ENCODE measurements at places on chromosomes 3 and 15. TPM values are rescaled to one million over a fixed set of nuclear protein-coding genes. Genes with fewer than 3 reads are reported as not detected.

DNA sequence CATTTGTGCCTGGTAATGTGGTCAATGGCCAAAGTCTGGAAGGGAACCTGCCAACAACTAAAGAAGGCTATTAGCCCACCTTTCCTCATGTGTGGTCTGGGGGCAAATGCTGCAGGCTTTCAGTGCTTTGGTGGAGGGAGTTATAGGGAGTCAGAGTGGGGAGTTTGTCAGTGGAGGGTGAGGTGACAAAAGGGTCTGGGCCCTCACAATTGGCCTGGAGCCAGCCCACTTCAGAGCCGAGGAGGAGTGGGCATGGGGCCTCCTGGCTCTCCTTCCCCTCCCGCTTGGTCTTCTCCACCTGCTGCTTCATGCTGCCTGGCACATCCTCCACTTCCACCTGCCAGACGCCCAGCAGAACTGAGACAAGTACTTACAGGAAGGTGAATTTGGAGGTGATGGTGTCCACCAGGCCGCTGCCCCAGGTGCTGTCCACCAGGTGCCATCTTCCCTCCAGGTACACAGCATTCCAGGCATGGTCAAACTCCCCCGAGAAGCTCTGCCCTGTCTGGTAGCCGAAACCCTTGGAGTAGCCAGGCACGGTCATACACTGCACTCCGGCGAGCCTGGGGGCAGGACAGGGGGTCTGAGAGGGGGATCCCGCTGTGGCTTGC is 40.9 kb downstream of the KY start:
- no peaks in the 10 kb centered on the region for H3K36me3 ChIP-seq
- H3K27me3 ChIP-seq = peaks cover 4% of the 10 kb centered on the region
- no peak overlapping the region for H3K27ac ChIP-seq
- no peak for DNase-seq
- H3K4me1 ChIP-seq = no peaks in the 10 kb centered on the region

GRCh38 chr15:39491886-39492490 is 88.9 kb upstream of the THBS1 start:
- peaks cover 18% of the 10 kb centered on the region for H3K27me3 ChIP-seq
- peaks cover 2% of the 10 kb centered on the region for H3K4me1 ChIP-seq
- H3K27ac ChIP-seq = no peak overlapping the region
- H3K36me3 ChIP-seq = no peaks in the 10 kb centered on the region
- H3K4me3 ChIP-seq = no peak overlapping the region

DNA sequence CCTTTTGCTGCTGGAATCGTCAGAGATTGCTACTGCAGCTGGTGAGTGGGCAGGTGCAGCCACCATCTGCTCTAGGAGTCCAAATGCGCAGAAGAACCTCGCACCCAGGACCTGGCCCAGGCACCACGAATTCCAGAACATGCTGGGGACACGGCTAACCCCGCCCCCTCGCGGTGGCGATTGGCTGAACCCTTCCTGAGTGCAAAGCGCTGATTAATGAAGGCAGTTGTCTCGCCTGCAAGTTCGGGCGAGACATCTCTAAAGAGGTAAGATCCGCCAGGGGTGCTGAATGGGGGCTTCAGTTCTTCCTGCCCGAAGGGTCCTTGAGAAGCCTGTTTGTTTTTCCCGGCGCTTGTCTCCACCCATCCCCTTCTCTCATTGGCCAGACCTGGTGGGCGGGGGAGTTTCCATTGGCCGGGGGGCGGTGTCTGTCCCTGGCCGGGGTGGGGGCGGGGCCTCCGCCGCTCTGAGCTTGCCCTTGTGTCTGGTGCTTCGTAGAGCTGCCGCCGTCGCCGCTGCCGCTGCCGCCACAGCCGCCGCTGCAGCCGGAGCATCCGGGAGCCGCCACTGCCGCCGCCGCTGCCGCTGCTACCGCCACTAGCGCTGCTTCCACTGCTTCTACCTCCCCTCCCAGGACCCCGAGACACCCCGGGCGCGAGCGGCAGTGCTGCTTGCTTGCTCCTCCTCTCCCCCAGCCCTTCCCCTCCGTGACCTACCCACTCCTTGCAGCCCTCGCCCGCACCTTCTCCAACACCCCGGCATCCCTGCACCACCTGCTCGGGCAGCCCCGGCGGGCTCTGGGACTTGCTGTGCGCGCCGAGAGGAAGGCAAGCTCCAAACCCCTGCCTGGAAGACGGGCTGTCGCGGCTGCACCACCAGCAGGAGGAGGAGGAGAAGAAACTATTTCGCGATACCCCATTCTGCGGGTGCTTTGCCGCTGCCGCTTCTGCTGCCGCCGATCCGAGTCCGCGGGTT is at the start of gene CADM2:
Gene CADM2 (plus strand): TSS at position 495 of the 975 bp plus-strand sequence.
- peaks cover 29% of the 10 kb centered on the region for H3K27me3 ChIP-seq
- peak; percentile 70 for DNase-seq
- H3K27ac ChIP-seq = peak within 1 kb of the TSS; percentile 25
- peaks cover 13% of the 10 kb centered on the region for H3K4me1 ChIP-seq
- peak within 1 kb of the TSS; percentile 62 for H3K4me3 ChIP-seq

DNA sequence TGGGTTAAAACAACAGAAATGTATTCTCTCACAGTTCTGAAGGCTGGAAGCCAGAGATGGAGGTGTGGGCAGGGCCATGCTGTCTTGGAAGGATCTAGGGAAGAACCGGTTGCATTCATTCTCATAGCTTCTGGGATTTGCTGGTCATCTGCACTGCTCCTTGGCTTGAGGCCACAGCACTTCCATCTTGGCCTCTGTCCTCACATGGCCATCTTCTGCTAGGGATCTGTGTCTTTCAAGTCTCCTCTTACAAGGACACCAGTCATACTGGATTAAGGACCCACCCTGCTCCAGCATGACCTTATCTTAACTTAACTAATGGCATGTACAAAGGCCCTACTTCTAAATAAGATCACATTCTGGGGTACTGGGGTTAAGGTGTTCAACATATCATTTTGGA is 47.7 kb downstream of the RPLP1 start:
- no peak for DNase-seq
- H3K4me1 ChIP-seq = peaks cover 9% of the 10 kb centered on the region
- H3K36me3 ChIP-seq = no peaks in the 10 kb centered on the region
- no peak overlapping the region for H3K27ac ChIP-seq
- H3K4me3 ChIP-seq = no peak overlapping the region

Gene EXD1
- not detected for total RNA-seq

Gene EFL1
- 31.6 TPM for total RNA-seq

GRCh38 chr3:178823150-178823549 is 248.5 kb downstream of the ZMAT3 start:
- no peaks in the 10 kb centered on the region for H3K27me3 ChIP-seq
- peaks cover 2% of the 10 kb centered on the region for H3K4me1 ChIP-seq
- no peak overlapping the region for H3K27ac ChIP-seq
- DNase-seq = no peak
- no peaks in the 10 kb centered on the region for H3K36me3 ChIP-seq
- no peak overlapping the region for H3K4me3 ChIP-seq

Gene CLRN1
- total RNA-seq = not detected

Gene ITGB5
- total RNA-seq = 0.15 TPM

DNA sequence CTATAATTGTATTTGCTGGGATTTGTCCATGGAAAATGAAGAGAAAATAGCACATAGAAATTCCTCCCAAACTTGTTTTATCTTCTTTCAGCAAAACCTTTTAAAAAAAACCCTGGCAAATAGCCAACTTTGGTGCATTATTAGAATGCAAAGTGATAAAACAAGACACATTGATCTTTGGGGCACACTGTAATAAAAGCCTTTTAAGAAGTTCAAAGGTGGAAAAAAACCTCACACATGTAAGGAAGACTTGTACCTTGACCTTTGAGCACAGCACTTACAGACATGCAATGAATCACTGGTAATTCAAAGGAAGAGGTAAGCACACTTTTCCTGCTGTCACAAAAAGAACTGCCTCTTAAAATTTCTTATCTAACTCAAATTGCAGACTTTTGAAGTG is 8.0 kb upstream of the MORC1 start:
- H3K27me3 ChIP-seq = no peaks in the 10 kb centered on the region

Gene BTLA
- 47.5 TPM for total RNA-seq

- no peaks in the 10 kb centered on the region for H3K4me1 ChIP-seq
- peaks cover 17% of the 10 kb centered on the region for H3K27me3 ChIP-seq
- DNase-seq = no peak
- H3K36me3 ChIP-seq = no peaks in the 10 kb centered on the region
- H3K4me3 ChIP-seq = no peak overlapping the region
These were observed 65.6 kb upstream of the CHRNA7 start for GRCh38 chr15:31964586-31965307.

- DNase-seq = no peak
- no peak overlapping the region for H3K4me3 ChIP-seq
- no peak overlapping the region for H3K27ac ChIP-seq
- no peaks in the 10 kb centered on the region for H3K36me3 ChIP-seq
- no peaks in the 10 kb centered on the region for H3K4me1 ChIP-seq
These were observed 134.0 kb downstream of the MFSD1 start for GRCh38 chr3:158935846-158936245.

Gene STRA6
- total RNA-seq = not detected

GRCh38 chr3:142272200-142272891 is 47.0 kb upstream of the GK5 start:
- no peak overlapping the region for H3K4me3 ChIP-seq
- H3K27me3 ChIP-seq = peaks cover 1% of the 10 kb centered on the region
- H3K27ac ChIP-seq = peak overlapping the region; percentile 54
- peaks cover 32% of the 10 kb centered on the region for H3K4me1 ChIP-seq
- peaks cover 3% of the 10 kb centered on the region for H3K36me3 ChIP-seq
- no peak for DNase-seq

Gene SAMD7
- not detected for total RNA-seq

- H3K27me3 ChIP-seq = no peaks in the 10 kb centered on the region
- peaks cover 40% of the 10 kb centered on the region for H3K36me3 ChIP-seq
- H3K27ac ChIP-seq = peak overlapping the region; percentile 76
- DNase-seq = peak; percentile 13
- H3K4me1 ChIP-seq = peaks cover 19% of the 10 kb centered on the region
These were observed 223.4 kb upstream of the CGNL1 start for GRCh38 chr15:57152666-57153539.

Gene MAPKBP1
- total RNA-seq = 29.8 TPM

- H3K36me3 ChIP-seq = no peaks in the 10 kb centered on the region
- no peak for DNase-seq
- H3K27me3 ChIP-seq = no peaks in the 10 kb centered on the region
- H3K4me3 ChIP-seq = no peak overlapping the region
- no peak overlapping the region for H3K27ac ChIP-seq
These were observed 98.6 kb downstream of the TCF12 start for GRCh38 chr15:57017024-57017423.

GRCh38 chr15:60315878-60316277 is 81.9 kb downstream of the ANXA2 start:
- no peak overlapping the region for H3K4me3 ChIP-seq
- H3K36me3 ChIP-seq = no peaks in the 10 kb centered on the region
- H3K27ac ChIP-seq = no peak overlapping the region
- no peaks in the 10 kb centered on the region for H3K4me1 ChIP-seq

DNA sequence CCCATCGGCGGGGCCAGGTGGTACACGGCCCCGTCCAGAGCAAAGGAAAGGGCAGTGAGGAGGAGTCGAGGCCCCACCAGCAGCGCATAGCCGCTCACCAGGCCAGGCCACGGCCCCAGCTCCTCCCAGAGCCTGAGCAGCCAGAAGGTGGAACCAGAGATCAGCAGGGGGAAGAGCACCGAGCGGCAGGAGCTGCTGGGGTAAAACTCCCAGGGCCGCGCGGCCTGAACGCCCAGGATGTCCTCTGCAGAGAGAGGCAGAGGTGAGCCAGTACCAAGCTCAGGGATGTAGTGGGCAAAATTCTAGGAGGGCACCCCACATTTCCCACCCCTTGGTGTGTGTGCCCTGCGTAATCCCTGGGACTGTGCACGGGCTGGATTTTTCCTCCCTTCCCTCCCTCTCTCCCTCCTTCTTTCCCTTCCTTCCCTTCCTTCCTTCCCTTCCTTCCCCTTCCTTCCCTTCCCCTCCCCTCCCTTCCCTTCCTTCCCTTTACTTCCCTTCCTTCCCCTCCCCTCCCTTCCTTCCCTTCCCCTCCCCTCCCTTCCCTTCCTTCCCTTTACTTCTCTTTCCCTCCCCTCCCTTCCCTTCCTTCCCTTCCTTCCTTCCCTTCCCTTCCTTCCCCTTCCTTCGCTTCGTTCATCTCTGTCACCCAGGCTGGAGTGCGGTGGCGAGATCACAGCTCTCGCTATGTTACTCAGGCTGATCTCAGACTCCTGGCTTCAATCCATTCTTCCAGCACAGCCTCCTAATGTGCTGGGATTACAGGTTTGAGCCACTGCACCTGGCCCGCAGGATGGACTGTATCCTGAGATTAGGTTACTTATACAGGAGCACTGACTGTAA is 6.3 kb upstream of the NCBP2 start:
- H3K4me3 ChIP-seq = no peak overlapping the region
- H3K4me1 ChIP-seq = peaks cover 10% of the 10 kb centered on the region
- H3K27me3 ChIP-seq = peaks cover 6% of the 10 kb centered on the region
- H3K27ac ChIP-seq = no peak overlapping the region
- peaks cover 3% of the 10 kb centered on the region for H3K36me3 ChIP-seq

Gene SPTSSB
- not detected for total RNA-seq

DNA sequence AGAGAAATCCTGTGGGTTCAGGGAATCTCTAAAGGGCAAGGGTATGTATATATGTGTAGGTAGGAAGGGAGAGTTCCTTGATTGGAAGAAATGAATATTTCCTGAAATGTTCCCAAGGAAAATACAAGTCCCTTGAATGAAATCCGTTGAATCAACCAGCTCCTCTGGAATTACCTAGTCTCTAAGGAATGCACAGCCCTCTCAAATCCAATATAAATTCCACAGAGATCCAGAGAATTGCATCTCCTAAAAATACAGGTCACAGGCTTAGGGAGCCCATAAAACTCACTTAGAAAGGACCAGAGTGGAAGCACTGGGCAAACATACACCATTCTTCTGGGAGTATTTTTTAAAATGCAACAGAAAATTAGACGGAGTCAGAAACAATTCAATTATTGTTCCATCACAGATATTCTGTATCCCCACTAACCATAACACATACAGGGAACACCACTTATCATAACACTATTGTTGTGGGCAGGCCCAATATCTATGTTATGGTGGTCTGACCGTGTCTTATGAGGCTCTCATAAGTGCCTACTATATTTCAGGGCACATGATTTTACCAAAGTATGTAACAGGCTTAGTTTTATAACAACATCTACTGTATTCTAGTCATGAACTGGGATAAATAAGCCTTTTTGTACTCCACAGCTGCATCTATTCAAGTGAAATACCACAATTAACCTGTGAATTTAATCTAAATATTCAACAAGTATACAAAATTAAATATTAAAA is 43.7 kb downstream of the IGSF11 start:
- H3K27ac ChIP-seq = no peak overlapping the region
- no peaks in the 10 kb centered on the region for H3K4me1 ChIP-seq
- no peak for DNase-seq
- no peak overlapping the region for H3K4me3 ChIP-seq
- H3K36me3 ChIP-seq = no peaks in the 10 kb centered on the region

- H3K4me1 ChIP-seq = peaks cover 21% of the 10 kb centered on the region
- no peaks in the 10 kb centered on the region for H3K27me3 ChIP-seq
- DNase-seq = peak; percentile 41
- peak overlapping the region; percentile 11 for H3K4me3 ChIP-seq
- H3K36me3 ChIP-seq = peaks cover 35% of the 10 kb centered on the region
- peak overlapping the region; percentile 69 for H3K27ac ChIP-seq
These were observed 10.6 kb upstream of the ITPKA start for GRCh38 chr15:41483115-41483514.

Gene AMT
- 6.2 TPM for total RNA-seq

GRCh38 chr3:35523838-35524237 is 115.5 kb upstream of the ARPP21 start:
- no peak overlapping the region for H3K4me3 ChIP-seq
- no peaks in the 10 kb centered on the region for H3K4me1 ChIP-seq
- DNase-seq = no peak
- no peak overlapping the region for H3K27ac ChIP-seq
- H3K27me3 ChIP-seq = no peaks in the 10 kb centered on the region
- no peaks in the 10 kb centered on the region for H3K36me3 ChIP-seq

Gene SAMMSON
- not detected for total RNA-seq

Measured in activated CD4-positive, alpha-beta T cell treated with anti-CD3 and anti-CD28 coated beads, Interleukin-2, amount 10 ng/mL, durations not matched to agents 7 days and 5 days (primary cell).